ENCODE measurements at places on chromosomes 12 and 14.

- no peak overlapping the region for H3K27ac ChIP-seq
- no peaks in the 10 kb centered on the region for H3K4me1 ChIP-seq
- DNase-seq = no peak
- H3K27me3 ChIP-seq = no peaks in the 10 kb centered on the region
- no peak overlapping the region for H3K4me3 ChIP-seq
- no peaks in the 10 kb centered on the region for H3K36me3 ChIP-seq
Measured at GRCh38 chr14:90556666-90557450, 160.0 kb downstream of the CALM1 start.

DNA sequence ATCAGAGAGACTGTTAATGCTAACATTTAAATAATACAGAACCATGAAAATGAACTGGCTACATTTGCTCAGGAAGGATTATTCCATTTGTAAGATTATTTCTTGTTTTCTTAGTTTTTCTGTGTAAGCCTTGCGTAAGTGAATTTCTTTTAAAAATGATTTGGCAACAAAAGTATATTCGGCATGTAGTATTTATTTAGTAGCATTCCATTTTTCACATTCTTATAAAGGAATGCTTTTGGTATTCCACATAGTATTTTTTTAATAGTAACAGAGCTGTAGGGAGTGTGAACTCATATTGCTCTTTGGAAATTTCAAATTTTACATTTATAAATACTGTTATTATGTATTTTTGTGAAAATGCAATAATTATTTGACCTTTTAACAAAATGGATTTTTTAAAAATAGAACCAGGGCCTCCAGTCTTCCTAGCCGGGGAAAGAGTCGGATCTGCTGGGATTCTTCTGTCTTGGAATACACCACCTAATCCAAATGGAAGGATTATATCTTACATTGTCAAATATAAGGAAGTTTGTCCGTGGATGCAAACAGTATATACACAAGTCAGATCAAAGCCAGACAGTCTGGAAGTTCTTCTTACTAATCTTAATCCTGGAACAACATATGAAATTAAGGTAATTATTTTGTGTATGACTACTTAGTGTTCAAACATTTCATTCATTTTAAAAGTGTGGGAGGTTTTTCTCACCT is 1.2 kb downstream of the PTPRQ start:
- H3K27ac ChIP-seq = no peak overlapping the region
- no peaks in the 10 kb centered on the region for H3K27me3 ChIP-seq
- H3K4me3 ChIP-seq = no peak overlapping the region
- no peak for DNase-seq
- H3K4me1 ChIP-seq = no peaks in the 10 kb centered on the region
- no peaks in the 10 kb centered on the region for H3K36me3 ChIP-seq

- peaks cover 59% of the 10 kb centered on the region for H3K4me1 ChIP-seq
- no peak overlapping the region for H3K27ac ChIP-seq
- peak overlapping the region; percentile 81 for H3K4me3 ChIP-seq
Measured at GRCh38 chr14:105486974-105487448, 325 bp downstream of the CRIP1 start.

DNA sequence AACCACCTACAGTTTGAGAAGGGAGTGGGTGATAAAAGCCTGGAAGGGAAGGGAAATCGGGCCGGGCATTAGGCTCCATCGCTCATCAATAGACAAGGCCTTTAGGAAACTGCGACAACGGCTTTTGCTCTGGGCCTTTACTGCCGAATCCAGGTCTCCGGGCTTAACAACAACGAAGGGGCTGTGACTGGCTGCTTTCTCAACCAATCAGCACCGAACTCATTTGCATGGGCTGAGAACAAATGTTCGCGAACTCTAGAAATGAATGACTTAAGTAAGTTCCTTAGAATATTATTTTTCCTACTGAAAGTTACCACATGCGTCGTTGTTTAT is 261 bp upstream of the RNU7-1 start:
- H3K4me3 ChIP-seq = peak overlapping the region; percentile 87
- H3K4me1 ChIP-seq = peaks cover 70% of the 10 kb centered on the region
- DNase-seq = peak; percentile 74
- peaks cover 24% of the 10 kb centered on the region for H3K36me3 ChIP-seq

DNA sequence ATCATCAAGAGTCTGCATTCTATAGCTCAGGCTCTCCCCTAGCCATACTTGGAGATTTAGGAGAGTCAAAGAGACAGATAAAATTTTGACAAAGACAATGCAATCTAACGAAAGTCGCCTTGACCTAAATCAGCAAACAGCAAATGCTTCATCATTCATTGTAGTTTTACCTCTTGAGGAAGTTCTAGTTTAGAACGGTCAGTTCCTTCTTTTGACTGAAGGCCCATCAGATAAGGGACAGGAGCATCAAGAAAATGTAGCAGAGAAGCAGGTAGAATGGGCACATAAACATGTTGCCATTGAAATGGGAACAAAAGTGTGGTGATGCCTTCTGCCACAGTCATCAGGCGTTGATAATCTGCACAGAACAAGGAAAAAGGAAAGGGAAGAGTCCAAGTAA is 130.9 kb downstream of the DENND5B start:
- H3K4me1 ChIP-seq = no peaks in the 10 kb centered on the region
- no peak overlapping the region for H3K27ac ChIP-seq
- H3K27me3 ChIP-seq = no peaks in the 10 kb centered on the region
- DNase-seq = no peak

GRCh38 chr12:66279123-66279712 is 23.1 kb upstream of the HELB start:
- no peak overlapping the region for H3K27ac ChIP-seq
- peaks cover 22% of the 10 kb centered on the region for H3K4me1 ChIP-seq
- H3K4me3 ChIP-seq = no peak overlapping the region

GRCh38 chr12:27331927-27332324 is 710 bp upstream of the BMAL2 start:
- H3K36me3 ChIP-seq = peaks cover 9% of the 10 kb centered on the region
- H3K27ac ChIP-seq = peak overlapping the region; percentile 88
- H3K27me3 ChIP-seq = peaks cover 34% of the 10 kb centered on the region
- peak; percentile 3 for DNase-seq
- H3K4me1 ChIP-seq = peaks cover 43% of the 10 kb centered on the region
- peak overlapping the region; percentile 87 for H3K4me3 ChIP-seq

- H3K4me3 ChIP-seq = no peak overlapping the region
- no peaks in the 10 kb centered on the region for H3K36me3 ChIP-seq
- H3K27ac ChIP-seq = no peak overlapping the region
- H3K4me1 ChIP-seq = no peaks in the 10 kb centered on the region
- H3K27me3 ChIP-seq = no peaks in the 10 kb centered on the region
Measured at GRCh38 chr14:102246071-102246470, 58.9 kb downstream of the MOK start.

GRCh38 chr14:104972301-104973134 is 5.7 kb downstream of the AHNAK2 start:
- H3K36me3 ChIP-seq = no peaks in the 10 kb centered on the region
- H3K27ac ChIP-seq = no peak overlapping the region
- H3K4me3 ChIP-seq = no peak overlapping the region

GRCh38 chr14:63901434-63902085 is 48.8 kb downstream of the SYNE2 start:
- H3K4me3 ChIP-seq = no peak overlapping the region
- DNase-seq = no peak
- peaks cover 26% of the 10 kb centered on the region for H3K4me1 ChIP-seq
- no peaks in the 10 kb centered on the region for H3K27me3 ChIP-seq
- H3K36me3 ChIP-seq = peaks cover 3% of the 10 kb centered on the region

GRCh38 chr12:111454311-111454710 is 48.6 kb downstream of the SH2B3 start:
- H3K4me3 ChIP-seq = no peak overlapping the region
- H3K27ac ChIP-seq = no peak overlapping the region
- H3K36me3 ChIP-seq = peaks cover 34% of the 10 kb centered on the region
- H3K4me1 ChIP-seq = peaks cover 31% of the 10 kb centered on the region
- no peaks in the 10 kb centered on the region for H3K27me3 ChIP-seq

GRCh38 chr14:68497011-68497410 is 295.9 kb downstream of the ZFP36L1 start:
- no peaks in the 10 kb centered on the region for H3K36me3 ChIP-seq
- H3K4me1 ChIP-seq = peaks cover 46% of the 10 kb centered on the region
- no peak for DNase-seq
- H3K4me3 ChIP-seq = no peak overlapping the region

DNA sequence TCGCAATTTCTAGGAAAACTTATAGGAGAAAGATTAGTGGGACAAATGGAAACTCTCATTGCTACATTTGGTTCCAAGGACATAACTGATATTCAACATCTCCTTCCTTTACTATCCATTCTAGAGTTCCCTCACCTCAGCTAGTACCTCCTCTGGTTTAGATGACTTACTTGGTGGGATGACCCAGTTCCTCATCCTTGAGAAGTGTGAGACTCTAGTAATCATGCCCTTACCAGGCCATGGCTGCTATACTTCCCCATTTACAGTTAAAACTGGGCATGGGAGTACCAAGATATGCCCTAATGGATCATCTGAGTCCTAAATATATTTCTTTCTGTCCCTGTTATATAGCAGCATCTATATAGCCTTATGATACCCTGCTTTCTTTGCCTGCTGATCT is 58.1 kb downstream of the IFT81 start:
- H3K4me1 ChIP-seq = no peaks in the 10 kb centered on the region
- peaks cover 9% of the 10 kb centered on the region for H3K36me3 ChIP-seq
- no peak for DNase-seq
- no peak overlapping the region for H3K27ac ChIP-seq
- H3K27me3 ChIP-seq = no peaks in the 10 kb centered on the region

DNA sequence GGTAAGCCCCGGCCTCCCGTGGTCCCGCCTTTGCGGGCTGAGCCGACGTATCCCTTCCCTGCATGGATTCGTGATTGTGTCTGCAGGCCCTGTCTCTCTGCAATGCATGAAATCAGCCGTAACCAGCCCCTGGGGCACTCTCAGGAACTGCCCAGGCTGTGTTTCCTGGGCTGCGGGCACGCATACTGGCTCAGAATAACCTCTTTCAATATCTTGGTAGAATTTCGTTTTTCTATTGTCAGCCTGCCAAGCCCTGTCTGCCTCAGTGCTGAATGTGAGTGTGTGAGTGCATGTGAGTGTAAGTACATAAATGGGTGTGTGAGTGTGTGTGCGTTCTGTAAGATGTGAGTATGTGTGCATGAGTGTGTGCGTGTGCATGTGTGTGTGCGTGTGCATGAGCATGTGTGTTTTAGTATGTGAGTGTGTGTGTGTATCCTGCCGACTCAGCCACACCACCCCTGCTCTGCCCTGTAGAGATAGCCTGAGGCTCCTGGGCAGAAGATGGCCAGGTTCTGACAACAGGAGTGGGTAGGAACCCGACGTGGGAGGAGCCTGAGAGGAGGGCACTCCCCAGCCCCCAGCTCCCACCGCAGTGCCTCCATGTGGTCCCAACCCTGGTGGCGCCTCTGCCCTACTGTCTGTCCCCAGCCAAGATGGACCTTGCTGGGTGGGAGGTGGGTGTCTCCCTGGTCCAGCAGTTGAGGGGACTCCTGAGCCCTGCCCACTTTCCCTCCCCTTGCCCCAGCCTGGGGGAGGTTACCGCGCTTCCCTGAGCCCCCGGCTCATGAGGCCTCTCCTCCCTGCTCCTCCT is 268.8 kb downstream of the ADGRD1 start:
- peaks cover 14% of the 10 kb centered on the region for H3K27me3 ChIP-seq
- H3K4me1 ChIP-seq = peaks cover 8% of the 10 kb centered on the region
- no peak overlapping the region for H3K27ac ChIP-seq
- H3K36me3 ChIP-seq = no peaks in the 10 kb centered on the region
- no peak for DNase-seq
- no peak overlapping the region for H3K4me3 ChIP-seq

All from activated naive CD8-positive, alpha-beta T cell treated with anti-CD3 and anti-CD28 coated beads, Interleukin-2, amount 50 U/mL, for 24 hours (primary cell).